ENCODE measurements at places on chromosomes 7 and 10.

- peak; percentile 30 for DNase-seq
Observed at GRCh38 chr7:25028370-25029021, 48.5 kb upstream of the OSBPL3 start.

GRCh38 chr10:32159264-32159663 lies 103.0 kb upstream of the KIF5B start:
- DNase-seq, result no peak

GRCh38 chr10:133458710-133459453 lies 5.1 kb downstream of the SCART1 start:
- DNase-seq, result no peak

DNA sequence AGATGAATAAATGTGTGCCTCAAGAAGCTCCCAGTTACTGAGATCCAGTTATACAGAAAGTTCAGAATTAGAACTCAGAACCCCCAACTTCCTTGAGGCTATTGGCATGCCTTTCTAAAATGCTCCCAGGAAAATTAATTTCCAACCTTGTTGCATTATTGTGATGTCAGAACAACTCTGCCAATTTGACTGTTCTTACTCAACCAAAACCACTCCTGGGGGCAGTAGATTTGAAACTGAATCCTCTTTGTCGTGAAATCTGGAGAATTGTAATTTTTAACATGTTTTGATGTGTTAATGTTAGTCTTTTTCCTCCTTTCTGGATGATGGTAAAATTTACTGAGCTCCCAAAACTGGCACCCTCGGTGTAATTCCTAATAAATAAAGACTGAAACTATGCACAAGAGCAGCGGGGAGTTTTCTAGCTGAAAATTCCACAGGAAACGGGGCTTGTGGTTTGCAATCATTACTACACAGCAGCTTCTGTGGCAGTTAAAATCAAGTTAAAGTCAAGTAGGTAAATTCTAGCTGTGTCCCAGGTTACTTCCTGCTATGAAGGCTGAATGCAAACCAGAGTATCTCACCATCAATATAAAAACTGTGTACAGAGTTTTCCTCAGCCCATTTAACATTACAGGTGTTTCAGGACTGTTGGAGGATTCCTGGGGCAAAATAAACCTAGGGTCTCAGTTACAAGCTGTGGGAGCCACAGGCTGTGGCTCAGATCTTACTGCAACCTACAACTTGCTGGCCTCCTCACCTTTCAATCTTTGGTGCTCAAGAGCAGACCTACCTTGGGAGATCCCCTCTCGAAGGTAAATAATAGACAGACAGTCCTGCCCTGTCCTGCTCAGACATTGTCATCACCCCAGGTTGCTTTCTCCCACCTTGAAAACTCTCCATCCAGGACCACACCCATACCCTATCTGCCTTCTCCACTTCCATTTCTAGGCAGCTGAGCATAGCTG lies 156.3 kb upstream of the KMT2E start:
- no peak for DNase-seq

GRCh38 chr7:4841007-4841784 lies 20.6 kb downstream of the PAPOLB start:
- no peak for DNase-seq

DNA sequence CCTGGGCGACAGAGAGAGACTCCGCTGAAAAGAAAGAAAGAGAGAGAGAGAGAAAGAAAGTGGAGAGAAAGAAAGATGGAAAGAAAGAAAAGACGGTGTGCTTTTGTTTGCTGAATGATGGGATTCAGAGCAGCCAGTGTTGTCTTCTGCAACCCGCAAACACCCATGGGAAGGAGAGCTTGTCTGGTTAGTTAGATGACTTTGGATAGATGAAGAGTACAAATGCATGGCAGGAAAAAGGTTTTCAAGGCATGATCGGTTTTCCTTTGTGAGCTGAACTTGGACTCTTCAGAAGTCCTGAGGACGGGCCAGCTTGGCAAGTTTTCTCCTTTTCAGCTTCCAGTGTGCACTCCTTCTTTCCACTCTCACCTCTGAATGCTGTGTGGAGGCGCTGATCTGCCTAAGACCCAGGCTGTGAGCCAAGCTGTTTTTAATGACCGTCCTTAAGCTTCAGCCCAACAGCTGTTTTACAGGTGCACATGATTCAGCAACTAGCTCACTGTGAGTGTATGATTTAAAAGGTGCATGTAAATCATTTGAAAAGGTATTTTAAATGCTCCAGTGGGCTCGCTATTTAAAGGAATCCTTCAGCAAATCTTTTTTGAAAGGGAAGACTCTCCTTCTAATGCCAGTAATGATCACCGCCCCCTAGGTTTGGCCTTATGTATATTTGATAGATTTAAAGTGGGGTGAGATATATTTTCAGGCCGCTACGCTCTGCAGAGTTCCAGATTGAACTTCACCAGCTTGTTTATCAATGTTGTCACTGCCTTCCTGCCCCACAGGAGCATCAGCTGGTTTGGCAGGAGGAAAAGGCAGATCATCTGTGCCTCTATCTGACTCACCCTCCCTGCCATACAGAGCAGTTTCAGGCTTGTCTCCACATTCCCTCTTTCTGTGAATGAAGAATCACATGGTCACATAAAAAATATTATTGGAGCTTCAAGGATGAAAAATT lies 115.0 kb downstream of the PLXDC2 start:
- DNase-seq, result no peak

DNA sequence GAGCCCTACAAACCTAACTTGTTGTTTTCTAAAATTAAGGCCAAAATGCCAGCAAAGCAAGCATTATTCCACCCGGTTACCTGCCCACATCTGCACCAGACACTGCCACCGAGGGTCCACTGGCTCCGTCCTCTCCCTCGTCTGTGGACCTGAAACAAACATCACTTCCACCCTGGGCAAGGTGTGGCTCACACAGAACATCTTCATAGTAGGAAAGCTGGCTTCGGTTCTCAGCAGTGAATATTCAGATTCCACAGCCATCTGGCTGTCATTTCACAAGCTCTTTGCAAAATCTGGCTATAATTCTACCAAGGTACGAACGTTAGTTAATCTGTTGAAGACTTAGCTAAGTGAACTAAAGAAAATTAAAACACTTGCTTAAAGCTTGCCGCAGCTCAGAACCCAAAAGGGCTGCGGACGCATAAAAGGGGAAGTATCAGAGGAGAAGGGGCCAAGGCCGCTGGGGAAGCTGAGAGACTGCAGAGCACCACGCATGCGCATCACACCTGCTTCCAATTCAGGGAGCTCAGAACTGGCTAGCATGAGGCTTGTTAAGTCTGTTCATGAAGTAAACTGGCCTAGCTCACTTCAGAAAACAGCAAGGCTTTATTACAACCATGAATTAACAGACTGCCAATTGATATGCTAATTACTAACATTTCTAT lies 46.1 kb downstream of the PTPRN2 start:
- DNase-seq, result no peak

DNA sequence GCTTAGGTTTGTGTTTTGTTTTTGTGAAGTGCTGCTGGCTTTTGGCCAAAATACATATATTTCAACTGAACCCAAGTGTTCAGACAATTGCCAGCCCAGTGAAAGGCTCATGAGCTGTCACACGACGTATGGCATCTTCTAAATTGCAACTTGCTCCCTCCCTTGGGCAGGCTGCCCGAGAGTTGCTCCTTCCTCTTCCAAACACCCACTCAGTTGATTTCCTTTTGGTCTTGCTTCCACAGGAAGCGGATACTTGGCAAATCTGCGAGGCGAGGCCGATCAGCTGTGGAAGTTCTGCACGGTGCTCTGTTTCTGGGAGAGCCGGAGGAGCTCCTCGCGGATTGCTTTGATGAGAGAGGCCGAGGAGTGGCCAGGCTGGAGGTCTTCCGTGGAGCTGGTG lies 39.6 kb upstream of the ATP6V0A4 start:
- DNase-seq, result no peak

- DNase-seq, result no peak
Observed at GRCh38 chr7:10122551-10123100, 851.0 kb upstream of the PHF14 start.

DNA sequence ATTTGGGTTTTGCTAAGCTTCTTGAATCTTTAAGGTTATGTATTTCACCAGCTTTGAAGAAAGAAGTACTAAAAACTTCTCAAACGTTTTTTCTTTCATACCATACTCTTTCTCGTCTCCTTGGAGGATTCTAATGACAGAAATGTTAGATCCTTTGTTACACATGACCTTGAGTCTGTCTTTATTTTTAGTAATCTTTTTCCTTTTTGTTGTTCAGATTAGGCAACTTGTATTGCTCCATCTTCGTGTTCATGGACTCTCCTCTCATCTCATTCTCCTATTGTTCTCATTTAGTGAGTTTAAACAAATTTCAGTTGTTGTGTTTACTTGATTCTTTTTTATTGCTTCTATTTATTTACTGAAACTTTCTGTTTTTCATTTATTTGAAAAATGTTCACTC lies 73.7 kb downstream of the WDFY4 start:
- DNase-seq, result no peak

- no peak for DNase-seq
Observed at GRCh38 chr10:70088308-70088698, 35.7 kb downstream of the MACROH2A2 start.

GRCh38 chr10:74925291-74925690 lies 98.9 kb downstream of the KAT6B start:
- no peak for DNase-seq

DNA sequence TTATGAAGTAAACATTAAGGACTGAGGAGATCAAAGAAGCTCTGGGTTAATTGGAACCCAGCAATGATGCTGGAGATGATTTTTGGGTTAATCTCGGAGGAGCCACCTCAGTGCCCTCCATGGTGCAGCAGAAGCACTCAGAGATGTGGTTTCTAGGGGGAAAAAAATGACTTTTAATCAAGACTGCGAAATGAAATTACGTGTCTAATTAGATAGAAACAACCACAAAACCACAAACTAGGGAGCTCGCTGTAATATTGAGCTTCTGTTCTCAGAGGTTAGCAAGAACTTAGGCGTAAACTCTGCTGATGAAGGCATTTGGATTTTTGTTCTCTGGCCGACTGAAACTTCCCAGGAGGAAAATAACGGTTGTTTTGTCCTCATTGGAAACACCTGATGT lies 319.0 kb downstream of the GRID1 start:
- no peak for DNase-seq

GRCh38 chr10:71045204-71045809 lies 156.9 kb upstream of the PCBD1 start:
- no peak for DNase-seq

- no peak for DNase-seq
Observed at GRCh38 chr7:70734411-70734810, 397.5 kb upstream of the GALNT17 start.

DNA sequence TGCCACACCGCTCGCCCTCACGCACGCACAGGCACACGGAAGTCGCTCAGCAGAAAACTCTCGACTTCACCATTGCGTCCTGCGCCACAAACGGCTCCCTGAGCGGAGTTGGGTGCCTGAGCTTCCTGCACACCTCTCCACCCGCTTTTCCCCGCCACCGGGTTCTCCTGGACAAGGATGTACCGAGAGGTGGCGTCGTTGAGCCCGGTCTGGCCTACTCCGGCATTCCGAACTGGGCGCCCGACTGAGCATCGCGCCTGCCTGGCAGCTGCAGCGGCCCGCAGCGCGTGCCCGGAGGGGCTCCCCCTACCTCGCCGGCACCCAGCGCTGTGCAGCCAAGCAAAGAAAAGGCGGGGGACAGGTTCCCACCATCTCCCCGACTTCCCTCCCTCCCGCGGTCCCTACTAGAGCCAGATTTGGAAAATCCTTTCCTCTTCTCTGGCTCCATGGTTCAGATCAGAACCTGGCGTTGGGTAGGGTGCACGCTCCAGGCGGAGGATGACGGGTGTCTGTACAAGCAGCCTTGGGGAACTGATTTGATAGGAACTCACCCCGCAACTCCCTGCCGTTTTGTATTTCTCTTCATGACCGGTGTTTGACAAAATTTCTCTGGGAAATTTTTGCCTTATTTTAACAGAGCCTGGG lies 1.7 kb downstream of the SORCS3 start:
- DNase-seq, result no peak

DNA sequence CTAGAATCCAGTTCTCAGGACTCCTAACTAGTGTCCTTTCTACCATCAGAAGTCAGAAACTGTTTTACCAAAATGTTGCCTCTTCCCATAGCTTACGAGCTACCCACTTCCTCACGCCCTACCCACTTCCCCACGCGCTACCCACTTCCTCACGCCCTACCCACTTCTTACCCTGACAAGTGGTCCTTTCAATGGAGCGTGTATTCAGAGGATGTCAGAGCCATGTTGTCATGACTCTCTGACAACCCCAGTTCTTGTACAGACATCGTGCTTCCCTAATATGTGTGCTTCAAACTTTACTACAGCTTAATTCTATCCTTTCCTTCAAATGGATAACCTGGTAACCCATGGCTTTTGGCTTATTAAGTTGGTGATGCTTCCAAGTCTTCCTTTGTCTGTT lies 84.8 kb upstream of the PHF14 start:
- no peak for DNase-seq

- no peak for DNase-seq
Observed at GRCh38 chr7:97401398-97401797, 283.9 kb downstream of the SDHAF3 start.

- DNase-seq, result no peak
Observed at GRCh38 chr10:60487543-60487942, 97.9 kb upstream of the ANK3 start.

GRCh38 chr7:97351488-97351887 lies 234.0 kb downstream of the SDHAF3 start:
- DNase-seq, result no peak

DNA sequence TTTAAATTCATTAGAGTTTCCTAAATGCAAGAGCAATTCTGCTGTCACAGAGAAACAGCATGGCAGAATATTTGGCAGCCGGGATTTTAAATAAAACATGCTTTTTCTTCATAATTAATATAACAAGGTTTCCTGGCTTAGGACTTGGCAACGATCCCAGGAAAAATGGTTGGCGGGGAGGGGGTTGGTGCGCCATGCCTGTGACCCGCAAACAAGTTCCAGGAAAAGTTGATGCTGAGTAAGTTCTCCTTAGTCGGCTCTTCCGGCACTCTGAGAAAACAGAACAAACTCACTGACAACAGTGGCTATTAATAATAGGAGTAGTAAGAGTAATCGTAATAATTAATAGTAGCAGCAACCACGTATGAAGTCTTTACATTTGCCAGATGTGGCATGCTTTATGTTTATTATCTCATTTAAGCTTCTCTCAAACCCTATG lies 4.6 kb downstream of the HABP2 start:
- no peak for DNase-seq

DNA sequence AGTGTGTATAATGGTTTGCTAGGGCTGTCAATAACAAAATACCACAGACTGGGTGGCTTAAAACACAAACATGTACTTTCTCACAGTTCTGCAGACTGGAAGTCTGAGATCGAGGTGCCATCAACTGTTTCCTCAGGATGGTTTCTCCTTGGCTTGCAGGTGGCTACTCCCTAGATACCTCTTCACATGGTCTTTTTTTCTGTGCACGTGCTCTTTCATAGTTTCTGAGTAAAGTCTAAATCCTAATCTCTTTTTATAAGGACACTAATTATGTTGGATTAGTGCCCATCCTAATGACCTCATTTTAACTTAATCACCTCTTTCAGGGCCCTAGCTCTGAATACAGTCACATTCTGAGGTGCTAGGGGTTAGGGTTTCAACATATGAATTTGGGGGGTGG lies 65.9 kb downstream of the AMPH start:
- no peak for DNase-seq

DNA sequence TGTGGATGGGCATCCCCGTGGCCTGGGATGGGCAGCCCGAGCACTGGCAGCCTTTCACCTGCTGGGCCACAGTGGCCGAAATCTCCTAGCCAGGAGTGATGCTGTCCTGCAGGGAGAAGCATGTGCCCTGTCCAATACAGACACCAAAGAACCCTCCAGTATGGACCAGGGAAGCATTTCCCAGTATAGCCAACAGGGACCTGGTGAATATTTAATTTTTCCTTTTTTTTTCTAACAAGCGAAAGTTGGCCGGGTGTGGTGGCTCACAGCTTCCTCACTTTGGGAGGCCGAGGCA lies 11.0 kb downstream of the IMPDH1 start:
- DNase-seq, result no peak

- DNase-seq, result no peak
Observed at GRCh38 chr7:152093717-152094116, 68.2 kb downstream of the GALNT11 start.
